Activated CD8-positive, alpha-beta memory T cell treated with anti-CD3 and anti-CD28 coated beads, Interleukin-2, amount 10 ng/mL, durations not matched to agents 7 days and 5 days (primary cell): ENCODE measurements at places on chromosomes 16 and 17. TPM values are rescaled to one million over a fixed set of nuclear protein-coding genes. Genes with fewer than 3 reads are reported as not detected.

GRCh38 chr17:74861662-74862107 lies 2.0 kb upstream of the GRIN2C start:
- DNase-seq, result no peak

DNA sequence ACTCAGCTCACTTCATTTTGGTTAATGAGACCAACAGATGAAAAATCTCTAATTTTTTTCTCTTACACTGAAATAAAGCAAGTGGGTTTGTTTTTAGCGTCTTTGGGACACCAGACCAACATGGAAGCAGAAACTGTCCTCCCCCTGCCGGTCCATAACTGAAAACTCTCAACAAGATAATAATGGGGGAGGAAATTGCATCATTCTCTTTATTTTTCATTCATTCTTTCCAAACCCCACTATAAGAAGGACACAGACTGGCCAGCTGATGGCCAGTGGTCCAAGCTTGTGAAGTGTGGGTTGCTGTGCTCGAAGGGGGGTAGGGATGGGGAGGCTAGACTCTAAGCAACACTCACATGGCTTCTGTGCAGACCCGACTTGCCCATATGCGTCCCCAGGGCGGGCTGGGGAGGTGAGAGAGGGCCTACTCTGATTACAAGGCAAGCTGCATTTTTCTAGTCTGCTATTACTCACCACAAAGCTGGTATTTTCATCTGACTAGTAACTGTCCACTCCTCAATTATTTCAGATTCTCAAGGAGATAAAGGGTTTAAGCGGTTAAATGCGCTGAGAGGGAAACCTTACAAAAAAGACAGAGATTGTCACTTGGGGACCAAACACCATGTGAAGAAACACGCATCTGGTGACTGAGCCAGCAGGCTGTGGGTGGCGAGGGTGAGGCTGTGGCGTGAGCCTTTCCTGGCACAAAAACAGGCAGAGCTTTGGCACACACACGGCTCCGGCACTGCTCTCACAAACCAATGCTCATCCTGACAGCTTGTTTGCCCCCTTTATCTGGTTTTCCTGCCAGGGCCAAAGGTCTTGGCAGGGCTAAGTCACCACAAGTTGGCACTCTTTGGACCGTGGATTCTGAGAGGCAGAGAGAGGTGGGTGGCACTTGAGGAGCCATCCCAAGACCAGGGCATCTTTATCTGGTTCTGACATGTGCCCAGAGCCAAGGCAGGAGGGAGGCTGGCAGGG lies 38.2 kb downstream of the MARF1 start:
- DNase-seq, result no peak

The TP53TG3 gene
- total RNA-seq, result not detected

The MFSD6L gene
- total RNA-seq, result 0.12 TPM

DNA sequence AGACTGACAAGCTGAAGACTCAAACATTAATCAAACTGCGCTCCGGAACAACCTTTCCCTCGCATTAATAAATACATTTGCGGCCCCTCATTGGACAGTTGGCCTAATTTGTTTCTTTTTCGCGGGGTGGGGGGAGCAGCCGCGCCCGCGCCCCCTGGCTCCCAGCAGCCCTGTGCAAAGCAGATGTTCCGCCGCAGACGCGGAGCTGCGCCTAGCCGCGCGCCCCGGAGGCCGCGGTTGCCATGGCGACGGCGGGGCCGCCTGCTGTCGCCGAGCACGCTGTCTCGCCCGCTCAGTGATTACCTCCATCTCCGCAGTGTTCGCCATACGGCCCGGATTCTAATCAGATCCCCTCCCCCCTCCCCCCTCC lies 25.5 kb downstream of the COPZ2 start:
- DNase-seq, result peak; percentile 82
